Activated T-cell treated with anti-CD3 and anti-CD28 coated beads, Interleukin-2, amount 50 U/mL, for 4 hours (primary cell): ENCODE measurements at places on chromosomes 1 and 21. TPM values are rescaled to one million over a fixed set of nuclear protein-coding genes. Genes with fewer than 3 reads are reported as not detected.

- DNase-seq = no peak
Measured at GRCh38 chr1:100775483-100775882, 55.9 kb downstream of the VCAM1 start.

- no peak for DNase-seq
Measured at GRCh38 chr1:218942431-218942830, 231.2 kb upstream of the LYPLAL1 start.

DNA sequence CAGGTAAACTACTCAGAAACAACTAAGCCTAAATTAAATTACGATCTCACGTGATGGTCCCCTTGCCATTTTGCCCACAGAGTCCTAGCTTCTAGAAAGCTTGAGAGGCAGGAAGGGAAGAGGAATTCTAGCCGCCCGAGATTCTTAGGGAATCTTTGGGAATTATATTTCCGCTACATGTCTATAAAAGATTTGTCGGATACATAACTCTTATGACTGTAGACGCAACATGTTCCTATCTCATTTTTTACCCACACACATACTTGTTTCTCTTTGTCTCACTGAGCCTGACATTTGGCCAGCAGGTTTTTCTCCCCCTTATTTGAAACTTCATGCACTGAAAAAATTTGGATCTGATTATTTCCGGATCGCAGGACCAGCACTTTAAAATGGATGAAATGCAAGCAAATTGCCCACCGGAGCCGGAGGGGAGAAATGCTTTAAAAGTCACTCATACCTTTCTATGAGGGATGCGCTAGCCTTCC is 5.5 kb downstream of the GLIS1 start:
- DNase-seq = no peak

GRCh38 chr1:29395736-29396437 is 159.6 kb downstream of the PTPRU start:
- no peak for DNase-seq

DNA sequence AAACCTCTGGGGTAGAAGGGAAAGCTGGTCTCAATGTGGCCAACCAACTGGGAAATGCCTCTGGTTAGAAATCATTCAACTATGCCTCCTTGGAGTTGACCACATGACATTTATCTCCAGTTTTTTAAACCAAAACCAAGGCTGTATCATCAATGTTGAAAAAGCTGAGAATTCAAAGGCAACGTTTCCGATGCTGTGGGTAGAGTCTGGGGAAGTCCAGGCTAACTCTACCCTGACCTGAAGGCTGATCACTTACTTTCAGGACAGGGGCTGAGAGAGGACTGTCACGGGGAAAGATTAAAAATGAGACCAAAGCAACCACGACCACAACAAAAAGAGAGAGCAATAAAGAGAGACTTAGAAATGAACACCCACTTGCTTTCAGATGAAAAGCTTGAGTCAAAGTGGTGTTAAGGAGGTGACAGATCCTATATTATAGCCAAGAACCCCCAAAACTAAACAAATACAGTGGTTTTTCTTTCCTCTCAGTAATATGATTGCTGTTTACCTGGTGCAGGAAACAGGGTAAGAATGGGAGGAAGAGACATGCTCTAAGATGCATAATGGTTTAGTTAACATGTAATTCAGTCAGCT is 90.8 kb upstream of the TNFSF4 start:
- DNase-seq = no peak

GRCh38 chr21:45670731-45671130 is 27.2 kb downstream of the PCBP3 start:
- no peak for DNase-seq

GRCh38 chr1:83905315-83905907 is 93.5 kb downstream of the TTLL7 start:
- no peak for DNase-seq

DNA sequence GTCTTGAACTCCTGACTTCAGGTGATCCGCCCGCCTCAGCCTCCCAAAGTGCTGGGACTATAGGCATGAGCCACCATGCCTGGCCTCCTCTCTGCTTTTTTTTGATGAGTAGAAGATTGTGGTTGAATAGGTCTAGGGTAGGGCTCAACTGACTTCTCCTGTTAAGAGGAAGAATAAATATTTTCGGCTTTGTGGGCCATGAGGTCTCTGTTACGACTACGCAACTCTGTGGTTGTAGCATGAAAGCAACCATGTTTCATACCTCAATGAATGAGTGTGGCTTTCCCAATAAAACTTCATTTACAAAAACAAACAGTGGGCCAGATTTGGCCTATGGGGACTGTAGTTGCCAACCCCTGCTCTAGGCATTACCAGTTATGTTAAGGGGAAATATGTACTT is 67.8 kb downstream of the NID1 start:
- no peak for DNase-seq

GRCh38 chr1:228271701-228272251 is 63.9 kb downstream of the OBSCN start:
- DNase-seq = no peak

GRCh38 chr1:68449901-68450300 is at the start of gene RPE65:
Gene RPE65, minus strand, starts transcription at chr1:68449954. Its CDS starts 49 bp downstream, at chr1:68449905.
- no peak for DNase-seq

AK5 gene
- total RNA-seq = 3.0 TPM

GRCh38 chr1:185208626-185209180 is 51.7 kb downstream of the SWT1 start:
- DNase-seq = no peak

DNA sequence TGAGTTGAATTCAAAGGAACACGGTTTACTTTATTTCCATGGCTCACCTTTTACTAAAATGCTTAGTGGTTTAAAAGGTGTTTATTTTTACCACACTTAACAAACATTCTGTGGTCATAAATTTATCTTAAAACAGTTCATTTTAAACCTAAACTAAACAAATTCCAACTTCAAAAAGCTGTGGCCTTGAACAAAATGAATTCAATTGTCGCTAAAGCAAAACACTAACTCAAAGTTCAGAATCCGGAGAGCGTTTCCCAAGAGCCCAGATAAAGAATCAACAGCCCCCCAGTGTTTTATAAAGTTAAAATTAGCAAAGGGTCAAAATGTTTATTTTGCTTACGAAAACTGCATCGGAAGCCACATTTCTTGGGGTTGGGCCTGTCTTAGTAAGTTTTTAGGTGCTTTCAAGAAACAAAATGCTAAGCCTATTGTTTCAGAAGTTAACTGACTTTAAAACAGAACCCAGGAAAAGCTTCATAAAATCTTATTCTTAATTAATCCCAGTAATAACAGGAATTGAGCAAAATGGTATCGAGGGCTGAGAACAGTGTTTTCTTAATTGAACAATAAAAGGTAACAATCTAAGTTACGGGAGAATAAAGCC is 1.3 kb downstream of the PUM1 start:
- no peak for DNase-seq

- no peak for DNase-seq
Measured at GRCh38 chr1:3213730-3214129, 144.7 kb downstream of the PRDM16 start.

GRCh38 chr1:89040315-89040626 is 17.6 kb upstream of the GBP3 start:
- no peak for DNase-seq

- no peak for DNase-seq
Measured at GRCh38 chr1:222347627-222348026, 200.3 kb downstream of the HHIPL2 start.

PCP4L1 gene
- not detected for total RNA-seq

- DNase-seq = peak; percentile 92
Measured at GRCh38 chr1:15617173-15618076, at the start of gene DDI2. Gene DDI2, plus strand, starts transcription at chr1:15617458. Its CDS starts 213 bp downstream, at chr1:15617671.

GRCh38 chr1:228073857-228074545 is 8.5 kb upstream of the ARF1 start:
- DNase-seq = no peak

DNA sequence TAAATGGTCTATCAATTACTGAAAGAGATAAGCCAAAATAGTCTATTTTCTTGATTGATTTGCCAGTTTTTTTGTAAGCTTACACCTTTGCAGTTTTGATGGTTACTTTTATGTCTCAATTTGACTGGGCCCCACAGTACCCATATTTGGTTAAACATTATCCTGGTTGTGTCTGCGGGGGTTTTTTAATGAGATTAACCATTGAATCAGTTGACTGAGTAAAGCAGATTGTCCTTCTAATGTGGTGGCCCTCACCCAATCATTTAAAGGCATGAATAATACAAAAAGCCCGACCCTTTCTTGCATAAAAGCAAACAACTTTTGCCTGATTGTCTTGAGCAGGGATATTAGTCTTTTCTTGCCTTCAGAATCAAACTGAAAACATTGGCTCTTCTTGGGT is 650.0 kb upstream of the RGS18 start:
- DNase-seq = no peak

DNA sequence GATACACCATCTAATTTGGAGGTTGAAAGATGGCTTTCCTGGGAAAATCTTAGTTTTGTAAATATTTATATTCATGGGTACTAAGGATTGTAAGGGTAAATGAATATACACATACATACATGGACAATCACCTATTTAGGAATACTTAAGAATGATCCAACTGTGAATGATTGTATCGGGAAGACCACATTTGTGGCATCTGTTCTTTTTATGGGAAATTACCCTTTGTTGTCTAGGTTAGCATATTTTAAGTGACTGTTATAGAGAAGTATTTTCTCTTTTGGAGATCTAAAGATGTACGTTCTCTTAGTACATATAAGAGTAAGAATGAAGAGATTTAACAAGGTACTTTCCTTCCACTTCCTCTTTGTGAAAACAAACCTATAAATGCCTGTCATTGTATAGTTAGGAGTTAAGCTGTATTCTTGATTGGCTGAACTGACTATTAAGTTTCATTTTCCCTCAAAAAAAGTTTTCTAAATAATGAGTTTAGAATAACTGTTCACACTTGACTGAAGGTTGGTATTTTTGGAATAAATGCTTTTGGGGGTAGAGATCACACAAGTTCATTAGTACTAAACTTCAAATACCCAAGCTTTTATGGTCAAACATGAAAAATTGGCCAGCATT is 26.7 kb downstream of the SNX7 start:
- no peak for DNase-seq

- DNase-seq = no peak
Measured at GRCh38 chr1:31036749-31037500, 28.6 kb downstream of the PUM1 start.

GRCh38 chr1:229058111-229058561 is 212.8 kb upstream of the RAB4A start:
- peak; percentile 16 for DNase-seq

LHX8 gene
- not detected for total RNA-seq

DNA sequence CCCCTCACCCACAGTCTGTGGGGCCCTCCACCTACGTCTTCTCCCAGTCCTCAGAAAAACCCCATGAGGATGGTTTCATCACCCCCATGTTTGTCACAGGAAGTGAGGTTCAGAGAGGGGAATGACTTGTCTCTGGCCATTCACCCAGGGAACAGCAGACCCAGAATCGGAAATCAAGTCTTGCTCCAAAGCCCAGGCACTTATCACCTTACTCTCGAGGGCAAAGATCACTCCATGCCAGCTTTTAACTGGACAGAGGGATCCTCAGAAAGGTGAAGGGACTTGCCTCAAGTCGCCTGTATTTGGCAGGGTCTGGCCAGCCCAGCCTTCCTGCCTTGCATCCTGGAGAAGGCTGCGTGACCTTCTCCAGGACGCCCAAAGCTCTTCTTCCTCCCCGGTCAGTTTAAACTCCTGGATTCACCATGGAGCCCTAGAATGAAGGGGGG is 57.9 kb upstream of the SSBP3 start:
- no peak for DNase-seq

DNA sequence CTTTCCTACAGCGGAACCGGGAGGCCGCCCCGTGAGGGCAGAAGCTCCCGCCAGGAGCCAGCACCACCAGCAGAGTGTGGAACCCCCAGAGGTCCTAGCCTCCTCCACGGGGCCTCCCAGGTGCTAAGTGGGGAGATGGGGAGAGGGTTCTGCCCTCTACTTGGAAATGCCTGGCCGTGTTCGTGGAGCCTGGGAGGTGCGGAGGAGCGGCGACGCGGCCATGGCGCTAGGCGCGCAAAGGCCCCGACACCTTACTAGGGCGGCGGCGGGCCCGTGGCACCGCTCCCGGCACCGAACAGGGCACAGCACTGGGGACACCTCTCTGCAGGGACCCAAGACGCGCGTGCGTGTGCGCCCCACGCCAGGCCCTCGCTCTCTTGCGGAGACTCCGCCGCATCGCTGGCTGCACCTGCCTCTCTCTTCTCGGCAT is 1.3 kb upstream of the CACNA1E start:
- no peak for DNase-seq

- DNase-seq = no peak
Measured at GRCh38 chr1:188325211-188325610, 1496.5 kb downstream of the PLA2G4A start.

GRCh38 chr1:196897158-196897828 is 9.4 kb downstream of the CFHR4 start:
- DNase-seq = no peak

SEC16B gene
- total RNA-seq = not detected

GPA33 gene
- 0.45 TPM for total RNA-seq

- DNase-seq = no peak
Measured at GRCh38 chr1:185786524-185786923, 52.3 kb downstream of the HMCN1 start.

DNA sequence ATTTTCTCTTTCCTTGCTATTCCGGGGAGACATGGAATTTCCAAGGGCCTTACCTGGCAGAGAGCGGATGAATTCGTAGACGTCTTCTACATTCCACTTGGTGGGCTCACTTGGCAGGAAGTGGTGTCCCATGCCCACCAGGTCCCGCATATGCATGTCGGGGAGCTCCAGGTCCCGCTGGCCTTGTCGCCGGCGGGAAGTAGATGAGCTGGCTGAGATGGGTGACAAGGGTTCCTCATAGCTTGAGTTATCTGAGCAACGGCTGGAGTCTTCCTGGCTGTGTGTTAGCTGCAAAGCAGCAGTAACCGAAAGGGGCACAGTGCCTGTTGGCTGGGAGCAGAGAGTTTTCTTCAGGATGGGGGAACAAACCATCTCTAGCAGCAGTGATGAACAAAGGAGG is 7.9 kb upstream of the A3GALT2 start:
- no peak for DNase-seq
